ENCODE measurements at places on chromosomes 6 and 20. TPM values are rescaled to one million over a fixed set of nuclear protein-coding genes. Genes with fewer than 3 reads are reported as not detected.

The TMX4 gene
- total RNA-seq, result 42.6 TPM

DNA sequence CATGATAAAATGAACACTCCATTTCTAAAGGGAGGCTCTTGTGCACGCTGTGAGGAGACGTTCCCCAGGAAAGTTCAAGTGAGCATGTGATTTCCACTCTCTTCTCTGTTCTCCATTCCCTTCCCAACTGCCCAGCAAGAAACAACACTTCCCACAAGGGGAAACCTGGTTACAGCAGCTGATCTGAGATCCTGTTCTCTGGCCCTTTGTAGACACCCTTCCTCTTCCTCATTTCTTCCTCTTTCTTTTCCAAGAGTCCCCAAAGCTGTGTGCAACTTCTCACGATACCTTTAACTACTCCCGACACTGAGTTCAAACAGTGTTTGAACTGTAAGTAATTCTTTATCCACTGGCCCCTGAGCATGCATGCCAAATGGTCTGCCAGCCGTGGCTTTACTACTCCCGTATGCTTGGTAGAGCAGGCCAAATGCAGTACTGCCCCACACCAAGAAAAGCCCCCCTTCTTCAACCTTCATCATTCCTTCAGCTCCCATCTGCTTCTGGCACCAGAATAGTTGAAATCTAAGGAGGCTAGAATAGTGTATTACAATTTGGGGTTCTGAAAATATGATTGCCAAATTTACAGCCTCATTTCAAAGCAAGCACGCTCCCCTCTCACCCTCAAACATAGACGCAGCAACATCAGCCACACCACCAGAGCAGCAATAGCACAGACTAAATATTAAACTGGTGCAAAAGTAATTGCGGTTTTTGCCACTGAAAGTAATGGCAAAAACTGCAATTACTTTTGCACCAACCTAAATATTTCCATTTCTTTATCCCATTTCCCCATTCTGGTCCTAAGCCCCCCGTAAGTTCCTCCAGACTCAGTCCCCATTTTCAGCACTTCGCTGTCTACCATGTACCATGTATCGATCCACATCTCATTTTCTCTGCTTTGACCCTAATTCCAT lies 4.3 kb downstream of the HLA-DMB start:
- no peak for DNase-seq

DNA sequence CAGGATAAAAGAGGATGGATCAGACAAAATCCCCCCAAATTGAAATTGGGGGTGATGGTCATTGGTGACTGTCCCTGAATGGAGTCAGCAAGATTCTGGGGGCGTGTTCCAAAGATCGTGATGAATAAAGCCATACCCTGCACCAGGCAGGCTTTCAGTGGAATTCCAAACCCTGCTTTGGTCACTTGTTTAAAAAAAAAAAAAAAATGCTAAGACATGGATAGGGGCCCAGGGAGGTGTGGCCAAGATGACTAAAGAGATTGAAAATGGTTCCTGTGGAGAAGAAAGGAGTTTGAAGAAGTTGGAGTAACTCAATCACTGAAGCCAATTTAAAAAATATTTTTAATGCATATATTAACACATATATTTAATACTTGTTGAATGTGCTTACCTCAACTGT lies 161.4 kb upstream of the KCNG1 start:
- DNase-seq, result no peak

DNA sequence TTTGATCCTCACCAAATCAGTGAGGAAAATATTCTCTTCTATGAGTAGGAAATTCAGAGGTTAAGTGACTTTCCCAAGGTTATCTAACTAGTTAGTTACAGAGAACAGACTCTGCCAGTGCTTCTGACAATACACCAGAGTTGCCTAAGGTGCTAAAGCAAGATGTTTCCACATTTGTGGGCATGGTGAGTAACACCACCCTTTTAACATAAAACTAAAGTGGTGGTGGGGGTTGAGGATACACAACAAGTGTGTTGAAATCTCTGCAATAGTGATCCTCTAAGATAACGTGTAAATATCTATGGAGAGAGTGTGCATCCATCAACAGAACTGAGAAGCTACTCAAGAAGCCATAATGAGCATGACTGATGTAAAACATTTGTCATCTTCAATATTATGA lies 11.7 kb downstream of the VNN2 start:
- no peak for DNase-seq

DNA sequence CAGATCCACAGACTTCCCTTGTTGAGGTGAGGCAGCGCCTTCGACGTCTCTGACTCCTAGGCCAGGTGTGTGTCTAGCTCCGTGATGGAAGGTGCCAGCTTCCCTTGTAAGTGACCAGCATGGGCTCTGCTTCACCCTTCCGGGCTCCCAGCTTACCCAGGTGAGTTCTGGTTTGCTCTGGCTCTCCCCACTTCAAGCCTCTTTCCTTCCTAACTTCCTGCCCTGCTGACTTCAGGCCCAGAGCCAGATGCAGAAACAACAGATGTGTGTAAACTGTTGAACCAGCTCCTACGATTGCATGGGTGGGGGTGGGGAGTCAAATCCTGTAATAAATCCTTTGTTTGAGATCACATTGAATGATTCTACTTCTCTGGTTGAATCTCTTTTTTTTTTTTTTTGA lies 51.6 kb upstream of the BMP6 start:
- DNase-seq, result no peak

DNA sequence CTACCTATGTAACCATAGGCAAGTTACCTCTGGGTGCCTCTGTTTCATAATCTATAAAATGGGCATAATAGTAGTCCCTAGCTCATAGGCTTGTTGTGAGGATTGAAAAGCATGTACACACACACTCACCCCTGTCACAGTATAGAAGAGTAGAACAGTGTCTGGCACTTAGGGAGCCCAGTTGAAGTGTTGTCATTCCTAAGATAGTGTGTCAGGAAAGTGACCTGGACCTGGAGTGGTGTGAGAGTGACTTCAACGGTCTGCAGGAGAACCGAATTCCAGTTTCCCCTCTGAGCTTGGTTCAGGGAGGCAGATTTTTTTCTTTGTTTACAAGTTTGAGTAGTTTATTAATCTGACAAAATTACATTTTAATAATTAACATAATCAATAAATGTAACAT lies 229.9 kb upstream of the MAP3K7 start:
- no peak for DNase-seq

The BIRC7 gene
- total RNA-seq, result not detected

The KIF25 gene
- total RNA-seq, result not detected

DNA sequence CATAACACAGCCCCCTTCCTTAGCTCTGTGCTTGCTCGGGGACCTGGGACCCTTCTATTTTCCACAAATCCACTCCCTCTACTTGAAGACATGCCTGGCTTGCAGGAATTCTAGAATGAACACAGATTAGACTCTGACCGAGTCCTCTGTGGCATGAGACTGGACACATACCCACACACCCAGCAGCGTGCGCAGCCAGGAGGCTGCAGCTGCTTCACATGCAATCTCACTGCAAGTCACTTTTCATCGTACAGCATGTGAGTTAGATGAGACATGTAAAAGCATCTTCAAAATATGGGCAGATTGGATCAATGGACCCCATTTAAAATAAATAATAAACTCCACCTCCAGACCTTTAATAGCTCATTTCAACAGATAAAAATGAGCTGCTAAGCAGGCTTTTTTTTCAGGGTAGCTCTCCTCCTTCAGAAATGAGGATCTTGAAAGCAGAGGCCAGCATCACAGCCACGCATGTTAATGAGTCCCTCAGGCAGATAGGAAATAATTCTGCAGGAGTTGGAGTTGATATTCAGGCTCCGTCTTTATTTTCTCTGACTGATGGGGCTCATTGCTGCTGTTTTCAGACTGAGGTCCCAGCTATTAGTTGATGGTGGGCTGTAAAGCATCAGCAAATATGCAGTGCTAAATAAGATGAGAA lies 215.1 kb upstream of the GGTLC1 start:
- no peak for DNase-seq

- no peak for DNase-seq
Observed at GRCh38 chr6:119454714-119455113, 105.2 kb upstream of the MAN1A1 start.

- no peak for DNase-seq
Observed at GRCh38 chr6:2938004-2938631, 33.2 kb downstream of the SERPINB6 start.

The SLC24A3 gene
- not detected for total RNA-seq

The C6orf141 gene
- total RNA-seq, result 0.80 TPM

The FILIP1 gene
- not detected for total RNA-seq

GRCh38 chr6:138787138-138787537 lies 8.7 kb upstream of the ECT2L start:
- DNase-seq, result no peak

DNA sequence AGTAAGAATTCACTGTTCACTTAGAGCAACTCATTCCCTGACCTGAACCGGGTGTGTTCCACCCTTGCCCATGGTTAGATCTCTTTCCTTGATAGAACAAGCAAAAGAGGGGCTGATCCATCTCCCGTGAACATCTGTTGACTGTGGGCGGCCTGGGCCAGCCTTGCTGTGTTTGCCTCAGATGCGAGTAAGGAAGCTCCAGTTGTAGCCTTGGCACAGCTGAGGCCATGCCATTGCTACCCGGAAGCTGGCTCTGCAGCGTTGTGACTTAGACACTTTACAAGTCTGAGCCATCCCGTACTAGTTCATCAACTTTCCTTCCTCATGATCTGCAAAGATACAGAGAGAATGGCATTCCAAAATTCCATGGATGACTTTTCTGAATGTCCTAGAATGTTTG lies 139.0 kb downstream of the MAP3K4 start:
- DNase-seq, result no peak

GRCh38 chr6:52546678-52547077 lies 30.2 kb downstream of the TRAM2 start:
- no peak for DNase-seq

The SAMD10 gene
- 16.2 TPM for total RNA-seq

- DNase-seq, result no peak
Observed at GRCh38 chr20:10167594-10167993, 51.0 kb upstream of the SNAP25 start.

The KCNK5 gene
- total RNA-seq, result 8.5 TPM

The LY6G6D gene
- total RNA-seq, result not detected

DNA sequence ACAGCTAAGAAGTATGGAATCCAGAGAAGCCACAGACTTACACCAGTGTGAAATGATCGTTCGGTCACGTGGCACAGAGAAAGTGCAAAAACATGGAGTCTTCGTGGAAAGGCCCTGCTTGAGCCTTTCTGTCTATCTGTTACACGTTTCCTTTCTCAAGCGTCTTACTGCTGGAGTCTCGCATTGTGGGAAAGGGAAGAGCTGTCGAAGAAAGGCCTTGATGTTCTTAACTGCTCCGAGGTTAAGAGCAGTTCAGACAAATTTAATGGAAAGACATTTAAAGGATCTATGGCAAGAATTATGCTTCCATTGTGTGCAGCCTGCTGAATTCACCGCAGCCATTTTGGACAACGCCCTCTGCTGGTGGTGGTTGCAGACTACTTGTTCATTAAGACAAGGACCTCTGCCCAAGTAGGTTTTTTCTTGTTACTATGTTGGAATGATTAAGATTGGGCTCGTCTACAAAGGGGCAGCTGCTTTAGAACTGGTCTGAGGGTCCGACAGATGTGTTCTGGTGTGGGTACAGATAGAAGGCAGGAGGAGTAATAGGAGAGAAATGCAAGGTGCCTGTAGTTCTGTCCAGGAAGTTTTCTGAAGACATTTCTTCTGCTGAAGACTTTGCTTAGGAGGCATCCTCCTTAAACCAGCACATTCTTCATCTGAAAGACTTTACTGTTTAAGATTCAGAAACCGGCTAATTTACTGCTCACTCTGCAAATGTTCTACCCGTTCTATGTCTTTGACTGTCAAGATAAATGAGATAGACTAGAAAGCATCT lies 24.7 kb upstream of the CCN6 start:
- DNase-seq, result peak; percentile 66

- DNase-seq, result no peak
Observed at GRCh38 chr6:84798257-84798656, 33.9 kb upstream of the TBX18 start.

DNA sequence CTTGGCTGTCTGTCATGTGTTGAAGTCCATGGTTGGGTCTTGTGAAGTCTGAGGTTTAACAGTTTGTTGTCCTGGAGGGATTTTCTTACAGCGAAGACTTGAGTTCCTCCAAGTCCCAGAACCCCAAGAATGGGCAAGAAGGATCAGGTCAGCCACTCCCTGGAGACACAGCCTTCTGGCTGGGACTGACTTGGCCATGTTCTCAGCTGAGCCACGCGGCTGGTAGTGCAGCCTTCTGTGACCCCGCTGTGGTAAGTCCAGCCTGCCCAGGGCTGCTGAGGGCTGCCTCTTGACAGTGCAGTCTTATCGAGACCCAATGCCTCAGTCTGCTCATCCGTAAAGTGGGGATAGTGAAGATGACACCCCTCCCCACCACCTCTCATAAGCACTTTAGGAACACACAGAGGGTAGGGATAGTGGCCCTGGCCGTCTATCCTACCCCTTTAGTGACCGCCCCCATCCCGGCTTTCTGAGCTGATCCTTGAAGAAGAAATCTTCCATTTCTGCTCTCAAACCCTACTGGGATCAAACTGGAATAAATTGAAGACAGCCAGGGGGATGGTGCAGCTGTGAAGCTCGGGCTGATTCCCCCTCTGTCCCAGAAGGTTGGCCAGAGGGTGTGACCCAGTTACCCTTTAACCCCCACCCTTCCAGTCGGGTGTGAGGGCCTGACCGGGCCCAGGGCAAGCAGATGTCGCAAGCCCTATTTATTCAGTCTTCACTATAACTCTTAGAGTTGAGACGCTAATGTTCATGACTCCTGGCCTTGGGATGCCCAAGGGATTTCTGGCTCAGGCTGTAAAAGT lies 43.5 kb downstream of the SIRPA start:
- no peak for DNase-seq

DNA sequence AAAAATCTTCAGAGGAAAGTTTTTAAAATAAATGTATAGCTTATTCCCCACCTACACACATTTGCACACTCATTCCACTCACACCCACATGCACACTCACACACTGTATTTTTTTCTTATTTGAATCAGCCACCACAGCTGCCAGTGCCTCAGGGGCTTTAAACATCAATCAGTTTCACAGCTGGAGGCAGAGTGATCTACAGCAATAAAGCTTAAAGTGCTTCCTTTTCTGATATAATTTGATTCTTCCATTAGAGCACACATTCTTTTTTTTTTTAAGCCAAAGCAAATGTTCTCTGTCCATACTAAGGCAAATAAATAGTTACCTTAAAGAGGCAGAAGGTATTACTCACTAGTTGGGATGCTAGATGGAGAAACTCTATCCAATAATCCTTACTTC lies 498.8 kb upstream of the POU3F2 start:
- DNase-seq, result no peak
